ENCODE measurements at places on chromosomes 2 and 18. TPM values are rescaled to one million over a fixed set of nuclear protein-coding genes. Genes with fewer than 3 reads are reported as not detected.

GRCh38 chr2:95353613-95354468 lies 48.7 kb upstream of the FAHD2A start:
- DNase-seq, result no peak
- no peak overlapping the region for H3K4me3 ChIP-seq
- no peak overlapping the region for H3K27ac ChIP-seq
- no peaks in the 10 kb centered on the region for H3K4me1 ChIP-seq
- H3K27me3 ChIP-seq, result no peaks in the 10 kb centered on the region

- H3K36me3 ChIP-seq, result no peaks in the 10 kb centered on the region
- no peaks in the 10 kb centered on the region for H3K27me3 ChIP-seq
- H3K27ac ChIP-seq, result no peak overlapping the region
- H3K4me1 ChIP-seq, result no peaks in the 10 kb centered on the region
- H3K4me3 ChIP-seq, result no peak overlapping the region
- no peak for DNase-seq
Observed at GRCh38 chr2:229731363-229731762, 17.0 kb upstream of the DNER start.

DNA sequence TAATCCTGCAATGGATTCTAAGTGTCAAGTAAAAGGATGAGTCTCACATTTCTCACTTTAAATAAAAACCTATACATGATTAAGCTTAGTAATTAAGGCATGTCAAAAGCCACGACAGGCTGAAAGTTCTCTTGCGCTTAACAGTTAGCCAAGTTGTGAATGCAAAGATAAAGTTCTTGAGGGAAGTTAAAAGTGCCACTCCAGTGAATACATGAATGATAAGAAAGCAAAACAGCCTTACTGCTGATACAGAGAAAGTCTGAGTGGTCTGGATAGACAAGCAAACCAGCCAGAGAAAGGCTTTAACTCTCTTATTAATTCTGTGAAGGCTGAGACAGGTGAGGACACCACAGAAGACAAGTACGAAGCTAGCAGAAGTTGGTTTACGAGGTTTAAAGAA lies 12.7 kb downstream of the THOC1 start:
- H3K27me3 ChIP-seq, result no peaks in the 10 kb centered on the region
- no peaks in the 10 kb centered on the region for H3K4me1 ChIP-seq
- no peak overlapping the region for H3K4me3 ChIP-seq
- no peak overlapping the region for H3K27ac ChIP-seq

DNA sequence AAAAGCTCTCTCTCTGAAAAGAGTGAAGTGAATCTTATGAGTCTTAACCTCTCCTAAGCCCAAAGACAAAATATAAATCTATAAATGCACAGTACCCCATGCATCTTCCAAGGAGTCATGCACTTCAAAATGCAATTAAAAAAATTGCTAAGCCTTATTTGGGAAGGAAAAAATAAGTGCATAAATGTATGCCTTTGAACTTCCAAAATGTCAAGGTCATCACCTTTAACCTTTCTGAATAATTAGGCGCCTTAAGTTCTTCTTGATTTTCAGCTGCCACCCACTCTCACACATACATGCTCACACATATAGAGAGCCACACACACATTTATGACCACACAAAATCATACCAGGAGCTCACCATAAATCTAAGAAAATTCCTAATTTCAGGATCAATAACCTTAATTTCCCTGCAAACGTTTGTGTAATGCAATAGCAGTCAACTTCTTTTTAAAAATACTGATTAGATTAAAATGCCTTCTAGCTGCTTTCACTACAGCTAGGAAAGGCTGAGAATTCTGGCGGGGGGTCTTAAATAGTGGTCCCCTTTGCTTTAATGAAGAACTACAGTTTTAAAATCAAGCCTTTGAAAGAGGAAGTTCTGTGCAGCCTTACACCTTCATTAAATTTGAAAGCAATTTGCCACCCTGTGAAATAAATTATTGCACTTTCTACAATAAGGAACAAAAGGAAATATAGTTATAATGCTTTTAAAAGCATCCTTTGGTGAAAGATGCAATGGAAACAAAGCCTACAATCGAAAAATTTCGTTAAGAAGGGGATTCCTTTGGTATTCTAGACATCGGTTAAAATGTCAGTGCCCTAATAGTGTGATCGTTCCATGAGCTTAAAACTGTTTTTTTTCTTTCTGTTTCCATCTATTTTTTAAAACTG lies 3.6 kb downstream of the HOXD11 start:
- peaks cover 98% of the 10 kb centered on the region for H3K27me3 ChIP-seq
- no peak for DNase-seq
- no peak overlapping the region for H3K4me3 ChIP-seq

GRCh38 chr2:224223851-224224555 lies 177.9 kb downstream of the FAM124B start:
- no peak for DNase-seq
- H3K4me3 ChIP-seq, result no peak overlapping the region
- H3K27ac ChIP-seq, result no peak overlapping the region
- H3K27me3 ChIP-seq, result no peaks in the 10 kb centered on the region
- H3K36me3 ChIP-seq, result no peaks in the 10 kb centered on the region

GRCh38 chr18:77486985-77487384 lies 237.3 kb downstream of the GALR1 start:
- H3K27me3 ChIP-seq, result no peaks in the 10 kb centered on the region
- H3K4me1 ChIP-seq, result no peaks in the 10 kb centered on the region
- no peak overlapping the region for H3K4me3 ChIP-seq

- H3K4me3 ChIP-seq, result no peak overlapping the region
- no peak for DNase-seq
- H3K27ac ChIP-seq, result no peak overlapping the region
- no peaks in the 10 kb centered on the region for H3K4me1 ChIP-seq
- H3K36me3 ChIP-seq, result peaks cover 98% of the 10 kb centered on the region
- no peaks in the 10 kb centered on the region for H3K27me3 ChIP-seq
Observed at GRCh38 chr2:86135653-86136052, 29.6 kb downstream of the PTCD3 start.

DNA sequence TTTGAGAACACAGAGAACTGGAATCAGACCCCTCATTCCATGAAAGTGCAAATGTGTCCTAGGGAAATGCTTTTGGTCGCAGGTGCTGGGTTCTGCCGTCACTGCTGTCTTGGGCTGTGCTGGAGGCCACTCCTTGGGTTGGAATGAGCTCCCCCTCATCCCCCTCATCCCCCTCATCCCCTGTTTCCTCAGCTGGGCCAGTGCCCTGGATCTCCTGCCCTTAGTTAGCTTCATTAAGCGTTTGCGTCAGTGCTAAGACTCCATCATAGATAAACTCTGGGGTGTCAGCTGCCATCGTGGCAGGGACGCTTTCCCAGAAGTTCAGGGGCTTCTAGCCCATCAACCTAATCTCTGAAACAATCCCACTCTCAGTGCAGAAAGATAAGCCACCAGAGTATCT lies 97.1 kb upstream of the ZNF516 start:
- no peak overlapping the region for H3K27ac ChIP-seq
- no peak overlapping the region for H3K4me3 ChIP-seq
- peaks cover 8% of the 10 kb centered on the region for H3K4me1 ChIP-seq
- no peak for DNase-seq
- no peaks in the 10 kb centered on the region for H3K27me3 ChIP-seq
- H3K36me3 ChIP-seq, result no peaks in the 10 kb centered on the region

GRCh38 chr2:100409461-100409860 lies 8.0 kb downstream of the CHST10 start:
- H3K27ac ChIP-seq, result no peak overlapping the region
- no peak overlapping the region for H3K4me3 ChIP-seq
- H3K27me3 ChIP-seq, result no peaks in the 10 kb centered on the region
- H3K4me1 ChIP-seq, result no peaks in the 10 kb centered on the region
- DNase-seq, result no peak

GRCh38 chr2:200922439-200922838 lies 33.3 kb downstream of the NIF3L1 start:
- H3K4me3 ChIP-seq, result no peak overlapping the region
- peaks cover 79% of the 10 kb centered on the region for H3K36me3 ChIP-seq
- no peaks in the 10 kb centered on the region for H3K27me3 ChIP-seq
- no peak overlapping the region for H3K27ac ChIP-seq

GRCh38 chr2:102789349-102790090 lies 27.7 kb downstream of the TMEM182 start:
- no peaks in the 10 kb centered on the region for H3K36me3 ChIP-seq
- H3K4me1 ChIP-seq, result no peaks in the 10 kb centered on the region
- H3K27me3 ChIP-seq, result no peaks in the 10 kb centered on the region
- H3K27ac ChIP-seq, result no peak overlapping the region
- no peak overlapping the region for H3K4me3 ChIP-seq

The NT5C1B gene
- not detected for total RNA-seq

The CRIM1 gene
- total RNA-seq, result 158 TPM

The C1QL2 gene
- total RNA-seq, result not detected

The OTOS gene
- total RNA-seq, result not detected

The ABHD1 gene
- total RNA-seq, result 0.35 TPM

The VAMP5 gene
- 84.8 TPM for total RNA-seq
